ENCODE measurements at places on chromosomes 3 and 15.

GRCh38 chr15:46732060-46732459 lies 985.2 kb upstream of the SEMA6D start:
- DNase-seq, result no peak

- no peak for DNase-seq
Measured at GRCh38 chr3:17432236-17432635, 310.2 kb downstream of the TBC1D5 start.

GRCh38 chr3:14587740-14588360 lies 47.7 kb upstream of the GRIP2 start:
- DNase-seq, result no peak

GRCh38 chr3:123449102-123449996 lies 459 bp upstream of the ADCY5 start:
- peak; percentile 23 for DNase-seq

GRCh38 chr3:142209655-142210054 lies 15.7 kb downstream of the GK5 start:
- no peak for DNase-seq

- DNase-seq, result no peak
Measured at GRCh38 chr3:132669256-132669777, 9.2 kb downstream of the UBA5 start.

- DNase-seq, result no peak
Measured at GRCh38 chr3:189142527-189142926, 29.2 kb upstream of the TPRG1 start.

DNA sequence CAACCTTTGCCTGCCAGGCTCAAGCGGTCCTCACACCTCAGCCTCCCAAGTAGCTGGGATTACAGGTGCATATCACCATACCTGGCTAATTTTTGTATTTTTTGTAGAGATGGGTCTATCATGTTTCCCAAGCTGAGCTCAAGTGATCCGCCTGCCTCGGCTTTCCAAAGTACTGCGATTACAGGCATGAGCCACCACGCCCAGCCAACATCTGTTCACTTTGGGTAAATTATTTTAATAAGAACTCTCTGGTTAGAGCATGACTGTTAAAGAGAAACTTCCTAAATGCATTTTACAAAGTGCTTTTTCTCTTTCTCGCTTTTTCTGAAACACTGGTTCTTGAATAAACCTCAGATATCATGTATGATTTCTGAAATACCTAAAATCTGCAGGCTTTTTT lies 172.5 kb downstream of the PTPRG start:
- DNase-seq, result no peak

- no peak for DNase-seq
Measured at GRCh38 chr15:30038667-30039523, 43.9 kb upstream of the GOLGA8J start.

- DNase-seq, result no peak
Measured at GRCh38 chr3:170753421-170754310, 116.3 kb downstream of the RPL22L1 start.

DNA sequence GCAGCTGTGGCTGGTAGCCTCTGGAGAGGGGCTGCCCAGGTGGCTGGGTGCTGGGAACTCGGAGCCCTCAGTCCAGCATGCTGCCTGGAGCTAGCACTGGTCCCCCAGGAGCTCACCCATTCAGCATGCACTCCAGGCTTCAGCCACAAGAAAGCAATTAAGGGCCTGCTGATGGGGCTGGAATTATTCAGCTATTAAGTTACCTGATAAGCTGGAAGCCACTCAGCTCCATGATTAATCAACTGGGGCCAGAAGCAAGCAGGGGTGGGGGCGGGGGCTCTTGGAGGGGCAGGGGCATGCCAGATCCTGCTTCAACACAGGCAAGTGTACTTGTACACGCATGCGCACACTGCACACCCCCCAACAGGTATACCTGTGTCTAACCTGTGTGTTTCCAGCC lies 22.1 kb upstream of the TMEM115 start:
- no peak for DNase-seq

DNA sequence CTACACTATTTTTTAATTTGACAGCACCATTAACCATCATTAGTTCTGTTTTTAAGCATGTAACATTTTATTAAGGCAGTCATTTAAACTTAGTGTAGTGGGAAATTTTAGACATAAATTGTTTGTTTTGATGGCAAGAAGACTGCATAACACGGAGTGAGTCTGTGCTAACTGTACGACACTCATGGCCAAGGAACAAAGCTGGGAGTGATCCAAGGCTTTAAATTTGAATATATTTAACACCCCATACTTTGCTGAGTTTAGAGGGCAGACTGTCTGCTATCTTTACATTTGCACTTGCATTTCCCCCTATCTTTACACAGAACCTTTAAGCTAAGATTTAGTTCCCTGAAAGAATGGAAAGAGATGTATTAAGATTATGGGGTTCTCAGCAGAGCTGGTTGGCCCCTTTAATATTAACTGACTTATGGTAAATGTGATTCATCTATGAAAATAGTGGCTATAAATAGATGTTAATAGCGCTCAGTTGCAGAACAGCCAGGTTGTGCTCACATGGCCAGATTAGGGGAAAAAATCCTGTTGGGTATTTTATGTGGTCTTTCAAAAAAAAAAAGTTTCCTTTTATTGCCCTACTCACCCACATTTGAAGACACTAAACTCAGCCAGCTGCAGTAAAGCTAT lies 120.7 kb downstream of the CMSS1 start:
- DNase-seq, result no peak

Measured in suppressor macrophage (primary cell).